ENCODE measurements at places on chromosomes 16 and 17.

DNA sequence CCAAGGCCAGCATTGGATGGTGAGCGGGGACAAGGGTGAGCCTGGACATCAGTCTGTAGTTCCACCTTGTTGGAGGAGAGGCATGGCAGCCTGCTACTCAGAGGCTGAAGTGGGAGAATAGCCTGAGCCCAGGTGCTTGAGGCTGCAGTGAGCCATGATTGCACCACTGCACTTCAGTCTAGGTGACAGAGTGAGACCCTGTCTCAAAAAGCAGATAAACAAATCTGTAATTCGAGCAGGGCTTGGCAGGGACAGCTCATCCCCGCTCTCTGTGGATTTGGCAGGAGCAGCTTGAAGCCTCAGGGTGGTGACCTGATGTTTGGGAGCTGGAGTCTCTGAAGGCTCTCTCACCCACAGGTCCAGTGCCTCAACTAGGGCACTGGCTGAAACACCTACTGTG, 38.6 kb upstream of the ZCCHC14 start:
- no peak for DNase-seq

DNA sequence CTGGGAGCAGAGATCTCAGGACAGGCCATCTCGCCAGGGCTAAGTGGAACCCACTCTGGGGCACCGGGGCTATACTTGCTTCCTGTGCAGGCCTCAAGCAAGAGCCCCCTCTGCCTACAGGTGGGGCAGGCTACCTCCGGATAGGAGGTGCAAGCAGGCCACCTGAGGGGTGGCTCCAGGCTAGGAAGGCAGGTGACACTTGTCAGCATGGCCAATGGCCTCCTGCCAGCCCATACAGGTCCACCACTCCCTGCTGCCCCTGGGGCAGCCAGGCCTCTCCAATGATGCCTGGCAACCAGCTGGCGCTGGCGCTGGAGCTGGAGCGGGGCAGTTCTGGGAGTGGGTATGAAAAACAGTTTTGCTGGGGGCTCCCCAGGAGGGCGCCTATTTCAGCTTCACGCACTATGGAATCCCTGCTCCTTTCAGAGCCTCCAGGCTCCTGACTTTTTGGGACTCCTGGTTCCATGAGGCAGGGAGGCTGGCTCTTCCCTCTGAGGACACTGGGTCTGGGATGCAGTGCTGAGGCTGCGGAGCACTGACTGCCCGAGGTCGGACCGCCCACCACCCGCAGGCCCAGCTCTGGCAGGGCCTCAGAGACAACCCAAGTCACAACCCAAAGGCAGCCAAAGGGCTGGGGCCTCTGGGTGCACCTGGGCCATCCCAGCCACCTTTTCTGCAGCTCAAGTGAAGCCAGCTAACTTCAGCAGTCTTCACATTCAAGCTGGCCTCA, 8.4 kb upstream of the SREBF1 start:
- no peak for DNase-seq

GRCh38 chr17:72699545-72699944, 392.9 kb downstream of the SLC39A11 start:
- DNase-seq = no peak

DNA sequence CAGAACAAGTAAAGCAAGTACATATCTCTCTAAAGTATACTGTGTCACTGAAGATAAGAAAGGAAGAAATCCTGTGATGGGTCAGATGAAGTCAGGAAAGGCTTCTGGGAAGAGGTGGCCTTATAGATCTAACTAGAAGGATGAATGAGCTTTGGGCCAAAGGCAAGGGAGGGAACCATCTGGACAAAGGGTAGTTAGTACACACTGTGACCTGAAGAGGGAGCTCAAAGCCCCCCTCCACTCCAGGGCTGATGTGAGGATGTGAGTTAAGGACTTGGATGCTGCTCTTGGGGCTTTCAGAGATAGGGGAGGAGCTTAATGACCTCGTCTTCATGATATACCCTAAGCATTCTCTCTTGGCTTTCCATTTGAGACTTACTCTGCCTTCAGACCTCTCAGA, 185.3 kb upstream of the CACNG3 start:
- DNase-seq = no peak

DNA sequence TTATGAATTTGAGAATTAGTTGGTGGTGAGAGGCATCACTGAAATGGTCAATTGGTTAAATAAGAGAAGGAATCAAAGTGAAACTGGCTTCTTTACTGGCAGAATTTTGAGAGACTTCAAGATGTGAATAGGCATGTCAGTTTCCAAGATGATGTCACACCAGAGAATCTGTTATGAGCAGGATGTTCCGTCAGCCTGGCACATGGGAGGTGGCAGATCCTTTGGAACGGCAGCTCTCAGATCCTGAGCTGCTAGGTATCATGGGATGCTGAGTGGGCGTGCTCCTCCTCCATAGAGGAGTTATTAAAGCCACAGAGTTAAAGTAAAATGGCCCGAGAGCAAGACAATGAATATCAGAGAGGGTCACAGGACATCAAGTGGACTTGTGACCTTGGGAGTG, 444.3 kb upstream of the HSBP1 start:
- DNase-seq = no peak

DNA sequence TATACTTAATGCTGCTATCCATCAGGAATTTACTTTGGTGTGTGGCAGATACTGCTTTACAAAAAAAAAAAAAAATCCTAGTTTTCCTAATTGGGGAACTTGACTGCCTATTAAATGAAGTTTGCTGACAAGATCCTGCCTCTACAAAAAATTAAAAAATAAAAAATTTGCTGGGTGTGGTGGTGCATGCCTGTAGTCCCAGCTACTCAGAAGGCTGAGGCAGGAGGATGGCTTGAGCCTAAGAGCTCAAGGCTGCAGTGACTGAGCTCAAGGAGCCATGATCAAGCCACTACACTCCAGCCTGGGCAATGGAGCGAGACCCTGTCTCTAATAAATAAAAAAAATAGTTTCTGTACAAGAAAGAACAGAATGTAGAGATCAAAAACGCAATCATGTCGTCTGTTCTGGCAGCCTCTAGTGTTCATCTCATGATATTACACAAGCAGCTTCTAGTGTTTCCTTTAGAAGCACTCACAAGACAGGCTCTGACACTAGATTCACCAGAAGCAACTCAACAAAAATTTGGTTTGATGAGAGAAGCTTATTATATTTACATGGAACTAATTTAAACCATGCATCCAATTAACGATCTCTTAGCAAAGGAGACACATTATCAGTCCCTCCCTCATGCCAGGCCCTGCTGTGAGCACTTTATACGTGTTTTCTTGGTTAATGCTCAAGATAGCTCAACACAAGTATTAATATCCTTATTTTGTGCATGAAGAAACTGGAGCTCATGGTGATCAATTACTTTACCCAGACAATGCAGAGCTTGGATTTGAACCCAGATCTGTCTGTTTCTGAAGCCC, 6.8 kb upstream of the KRTAP17-1 start:
- DNase-seq = peak; percentile 60

- DNase-seq = no peak
These were observed 130.6 kb upstream of the DNAH9 start for GRCh38 chr17:11467639-11468038.

DNA sequence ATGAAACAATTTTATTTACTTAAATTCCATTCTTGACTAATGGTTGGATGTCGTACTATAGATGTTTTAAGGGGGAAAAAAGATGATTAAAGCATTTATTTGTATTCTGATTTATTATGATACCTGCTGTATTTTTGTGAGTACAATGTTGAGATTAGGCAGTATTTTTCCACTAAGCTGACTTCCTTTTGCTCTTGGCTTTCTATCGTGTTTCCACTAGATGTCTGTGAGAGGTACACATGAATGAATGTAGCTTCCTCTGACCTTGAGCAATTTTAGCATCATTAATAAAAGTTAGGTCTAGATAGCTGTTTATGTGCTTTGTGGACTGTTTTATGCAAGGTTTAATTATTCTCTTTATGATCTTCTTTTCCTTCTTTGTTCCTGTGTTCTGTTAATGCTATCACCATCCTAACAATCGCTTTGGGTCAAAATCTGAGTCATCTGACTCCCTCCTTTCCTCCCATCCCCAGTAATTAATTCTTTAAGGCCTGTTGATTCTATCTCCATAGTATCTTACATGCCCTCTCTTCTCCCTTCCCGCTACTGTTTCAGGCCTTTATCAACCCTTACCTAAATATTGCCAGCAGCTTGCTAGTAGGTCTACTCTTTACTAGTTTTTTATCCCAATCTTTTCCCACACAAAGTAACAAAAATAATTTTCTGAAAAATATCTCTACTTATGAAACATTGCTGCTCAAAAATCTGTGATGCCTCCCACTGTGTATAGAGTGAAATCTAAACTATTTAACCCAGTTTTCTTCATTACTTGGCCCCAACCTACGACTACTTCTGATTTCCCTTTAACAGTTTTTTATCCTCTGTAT, 76.0 kb downstream of the VMP1 start:
- DNase-seq = no peak

- DNase-seq = no peak
These were observed 8.8 kb downstream of the C17orf113 start for GRCh38 chr17:42041619-42042018.

DNA sequence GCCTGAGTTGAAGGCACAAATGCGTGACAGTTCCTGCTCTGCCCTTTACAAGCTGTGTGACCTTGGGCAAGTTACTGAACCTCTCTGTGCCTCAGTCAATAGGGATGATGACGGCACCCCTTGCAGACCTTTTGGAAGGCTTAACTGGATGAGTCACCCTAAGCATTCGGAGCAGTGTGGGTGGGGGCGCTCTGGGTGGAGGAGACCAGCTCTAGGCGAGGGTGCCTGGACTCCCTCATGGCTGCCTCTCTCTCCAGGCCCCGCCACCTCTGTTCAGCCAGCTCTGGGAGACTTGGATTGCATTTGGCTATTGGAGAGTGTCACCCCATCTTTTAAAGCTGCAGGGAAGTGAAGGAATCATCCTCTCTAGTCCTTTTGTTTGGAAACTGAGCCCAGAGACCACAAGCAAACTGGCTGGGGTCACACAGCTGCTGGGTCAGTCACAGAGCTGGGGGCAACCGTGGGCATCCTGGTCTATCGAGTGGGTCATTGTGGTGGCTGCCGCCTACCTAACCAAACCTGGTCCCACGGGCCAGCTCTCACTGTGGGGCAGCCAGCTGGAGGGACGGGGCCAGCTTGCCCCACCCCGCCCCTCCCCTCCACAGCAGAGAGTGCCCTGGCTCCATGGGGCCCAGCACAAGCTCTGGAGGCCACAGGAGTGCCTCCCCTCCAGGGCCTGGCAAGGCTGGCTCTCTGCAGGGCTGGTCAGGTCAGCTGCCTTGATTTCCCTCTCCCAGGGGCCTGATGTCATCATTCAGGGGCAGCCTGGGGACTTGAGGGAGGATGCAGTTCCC, 20.2 kb upstream of the GSE1 start:
- no peak for DNase-seq

DNA sequence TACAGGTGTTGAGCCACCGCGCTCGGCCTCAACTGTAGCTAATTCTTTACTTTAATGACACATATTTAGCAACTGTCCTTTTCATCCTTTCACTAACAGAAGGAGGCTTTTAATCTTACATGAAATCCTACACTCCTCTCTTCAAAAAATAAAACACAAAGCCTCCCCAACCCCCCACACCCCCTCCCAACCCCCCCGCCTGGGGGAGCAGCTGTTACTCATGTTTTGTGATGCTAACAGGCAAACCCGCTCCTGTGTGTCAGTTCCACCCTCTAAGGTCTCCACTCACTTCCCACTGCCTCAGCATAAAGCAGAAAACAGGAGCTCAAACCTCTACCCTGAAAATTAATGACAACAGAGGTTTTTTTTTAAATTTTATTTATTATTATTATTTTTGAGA, 55.4 kb upstream of the SLC25A19 start:
- no peak for DNase-seq

DNA sequence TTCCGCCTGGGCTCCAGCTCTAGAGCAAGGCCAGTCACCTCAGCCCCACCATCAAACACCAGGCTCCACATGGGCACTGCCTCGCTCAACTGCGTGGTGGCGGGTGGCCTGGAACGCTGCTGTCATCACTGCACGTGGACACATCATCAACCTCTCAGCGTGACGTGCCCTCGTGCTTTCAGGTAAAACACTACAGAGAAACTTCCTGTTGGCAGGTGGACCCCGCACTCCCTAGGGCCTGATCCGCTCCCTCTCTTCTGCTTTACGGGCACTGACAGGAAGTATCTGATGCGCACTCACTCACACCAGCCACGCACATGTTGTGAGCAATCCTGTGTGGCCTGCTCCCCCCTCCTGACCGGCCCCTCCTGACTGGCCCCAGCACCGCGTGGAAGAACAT, 87.4 kb downstream of the ANKRD11 start:
- DNase-seq = no peak

- DNase-seq = no peak
These were observed 73.8 kb upstream of the METRNL start for GRCh38 chr17:83005639-83006038.

- no peak for DNase-seq
These were observed 11.8 kb upstream of the GAS7 start for GRCh38 chr17:10210151-10210574.

- DNase-seq = no peak
These were observed 32.5 kb upstream of the CRISPLD2 start for GRCh38 chr16:84787263-84787622.

GRCh38 chr16:12113523-12114345, 137.2 kb downstream of the SNX29 start:
- no peak for DNase-seq

DNA sequence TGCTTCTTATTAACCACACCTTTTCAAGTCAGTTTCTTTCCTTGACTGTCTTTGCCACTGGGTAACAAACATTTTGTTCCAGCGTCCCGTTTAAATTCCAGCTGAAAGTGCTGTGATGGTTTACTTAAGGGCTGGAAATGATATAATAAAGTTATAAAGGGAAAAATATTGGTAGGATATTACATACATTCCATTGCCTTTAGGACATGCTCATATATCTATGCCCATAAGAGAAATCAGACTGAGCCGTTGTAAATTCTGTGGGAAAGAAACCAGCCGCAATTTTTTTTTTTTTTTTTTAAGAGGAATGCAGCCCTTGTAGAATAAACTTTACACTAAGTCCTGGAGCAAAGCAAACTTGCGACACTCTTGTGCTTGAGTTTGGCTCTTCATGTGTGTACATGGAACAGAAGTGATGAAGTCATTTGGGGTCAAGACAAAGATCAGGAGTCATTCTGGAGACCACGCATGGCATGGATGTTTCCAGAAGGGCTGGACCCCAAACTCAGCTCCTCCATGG, 210.9 kb downstream of the XYLT1 start:
- DNase-seq = no peak

DNA sequence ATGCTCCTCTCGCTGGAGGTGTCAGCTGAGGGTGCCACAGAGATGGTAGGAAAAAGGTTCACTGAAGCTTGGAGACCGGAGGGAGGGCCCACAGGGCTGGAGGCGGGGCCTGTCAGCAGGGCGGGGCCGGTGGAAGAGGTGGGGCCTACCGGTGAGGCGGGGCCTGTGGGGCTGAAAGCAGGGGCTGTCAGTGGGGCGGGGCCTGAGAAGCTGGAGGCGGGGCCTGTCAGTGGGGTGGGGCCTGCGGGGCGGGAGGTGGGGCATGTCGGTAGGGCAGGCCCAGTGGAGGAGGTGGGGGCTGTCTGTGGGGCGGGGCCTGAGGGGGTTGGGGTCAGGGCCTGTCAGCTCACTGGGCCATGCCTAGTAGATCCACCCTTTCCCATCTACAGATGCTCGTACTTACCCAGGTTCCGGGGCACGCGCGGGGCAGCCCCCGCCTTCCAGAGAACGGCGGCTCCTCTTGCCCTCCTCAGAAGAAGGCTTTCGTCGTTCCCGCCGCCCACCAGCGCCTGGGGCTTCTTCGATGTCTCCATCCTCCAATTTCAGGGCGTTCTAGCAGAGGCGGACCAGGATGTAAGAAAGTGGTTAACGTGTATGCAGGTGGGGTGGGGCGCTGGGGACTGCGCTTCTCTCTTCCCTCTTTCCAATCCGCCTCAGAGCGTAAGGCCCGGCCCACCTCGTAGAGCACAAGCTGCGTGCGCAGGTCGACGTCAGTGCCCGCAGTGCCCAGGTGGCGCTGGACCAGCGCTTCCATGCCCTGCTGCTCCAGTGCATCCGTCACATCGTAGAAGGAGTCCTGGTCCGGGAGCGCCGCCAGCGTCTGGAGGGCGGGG, 9.8 kb downstream of the TMEM208 start:
- no peak for DNase-seq

Measured in NCI-H1694 (cell line).